ENCODE measurements at places on chromosomes 7 and 10. TPM values are rescaled to one million over a fixed set of nuclear protein-coding genes. Genes with fewer than 3 reads are reported as not detected.

SYT15B gene
- total RNA-seq: not detected

HYAL4 gene
- 0.14 TPM for total RNA-seq

WNT8B gene
- not detected for total RNA-seq

SLC26A5 gene
- total RNA-seq: not detected

ABI1 gene
- 58.4 TPM for total RNA-seq

PIK3AP1 gene
- total RNA-seq: 0.64 TPM

NYAP1 gene
- 0.64 TPM for total RNA-seq

SUN3 gene
- 1.4 TPM for total RNA-seq

NXPH1 gene
- not detected for total RNA-seq

COL13A1 gene
- under 0.01 TPM for total RNA-seq

PDE6C gene
- not detected for total RNA-seq

SRPK2 gene
- total RNA-seq: 94.0 TPM

FRAT1 gene
- 0.68 TPM for total RNA-seq

HTR5A gene
- not detected for total RNA-seq

FAM131B gene
- 0.34 TPM for total RNA-seq

HSPA12A gene
- total RNA-seq: 9.1 TPM
